ENCODE measurements at places on chromosomes 5 and 9.

DNA sequence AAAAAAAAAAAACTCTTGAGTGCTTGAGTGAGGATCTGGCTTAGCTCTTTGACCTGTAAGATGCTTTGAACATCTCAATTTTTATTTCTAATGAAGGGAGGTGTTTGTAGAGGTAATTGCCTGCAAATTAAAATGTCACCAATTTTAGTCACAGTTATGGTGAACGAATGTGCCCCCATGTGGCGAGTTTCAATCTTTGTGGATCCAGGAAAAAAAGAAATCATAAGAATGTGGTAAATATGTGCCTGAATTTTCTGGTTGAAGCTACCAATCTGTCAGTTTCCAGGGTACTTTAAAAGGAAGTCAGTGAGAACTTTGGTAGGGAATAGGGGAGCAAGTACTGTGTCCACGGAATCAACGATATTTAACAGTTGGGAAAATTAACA lies 1772.4 kb upstream of the CDH9 start:
- DNase-seq = no peak

- DNase-seq = no peak
Observed at GRCh38 chr9:134419000-134419683, 92.9 kb downstream of the RXRA start.

DNA sequence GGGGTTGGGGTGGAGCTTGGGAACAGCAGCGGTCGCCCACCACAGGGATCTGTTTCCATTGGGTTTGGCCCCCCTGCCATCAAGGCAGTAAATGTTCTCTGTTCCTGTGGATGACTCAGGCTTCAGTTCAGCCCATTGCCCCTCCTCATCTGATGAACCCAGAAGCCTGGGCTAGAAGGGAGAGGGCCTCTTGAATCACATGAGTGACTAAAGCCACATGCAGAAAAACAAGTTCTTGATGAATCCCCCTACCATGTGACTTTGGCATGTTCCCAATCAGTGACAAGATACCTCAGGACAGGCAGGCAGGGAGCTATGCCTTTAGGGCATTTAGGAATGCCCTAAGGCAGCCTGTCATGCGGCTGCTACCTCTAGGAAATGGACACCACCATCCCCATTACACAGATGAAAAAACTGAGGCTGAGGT lies 2.5 kb downstream of the SH3PXD2B start:
- peak; percentile 42 for DNase-seq

DNA sequence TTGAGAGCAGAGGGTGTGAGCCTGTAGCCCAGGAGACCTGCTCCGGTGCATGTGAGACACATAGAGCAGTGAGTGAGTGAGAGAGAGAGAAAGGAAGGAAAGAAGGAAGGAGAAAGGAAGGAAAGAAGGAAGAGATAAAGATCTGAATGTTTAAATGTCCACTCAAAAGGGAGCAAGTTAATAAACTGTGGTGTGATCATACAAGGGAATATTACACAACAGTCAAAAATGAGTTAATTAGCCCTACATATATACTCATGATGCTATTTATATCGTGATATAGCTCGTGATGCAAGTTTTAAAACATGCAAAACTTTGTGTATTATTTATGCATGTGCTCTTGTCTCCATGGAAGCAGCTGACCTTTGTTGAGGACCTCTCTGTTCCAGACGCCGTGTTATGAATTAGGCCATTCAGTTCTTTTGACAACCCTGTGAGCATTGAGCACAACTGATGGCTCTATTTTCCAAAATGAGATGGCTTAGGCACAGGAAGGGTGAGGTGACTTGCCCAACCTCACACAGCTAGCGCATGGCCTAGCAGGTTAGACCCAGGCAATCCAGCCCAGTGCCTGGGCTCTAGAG lies 70.6 kb downstream of the HMCN2 start:
- no peak for DNase-seq

- no peak for DNase-seq
Observed at GRCh38 chr9:71349218-71349617, 227.8 kb upstream of the TRPM3 start.

GRCh38 chr5:158373608-158374395 lies 514.9 kb upstream of the CLINT1 start:
- no peak for DNase-seq

DNA sequence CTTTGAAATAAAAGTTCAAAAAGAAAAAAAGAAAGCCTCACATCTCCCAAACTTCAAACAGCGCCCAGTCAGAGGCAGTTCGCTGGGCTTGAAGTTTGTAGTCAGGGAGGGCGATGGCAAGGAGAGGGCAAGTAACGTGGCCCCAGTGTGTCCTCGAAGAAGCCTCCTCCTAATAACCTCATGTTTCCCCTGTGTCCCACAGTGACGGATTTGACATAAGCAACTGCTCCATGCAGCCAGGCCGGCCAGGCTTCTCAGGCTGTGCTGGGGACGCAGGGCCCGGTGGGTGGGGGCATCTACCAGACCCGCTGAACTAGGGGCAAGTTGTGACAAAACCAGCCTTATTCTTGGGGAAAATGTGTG lies 172.2 kb downstream of the ERCC6L2 start:
- no peak for DNase-seq

DNA sequence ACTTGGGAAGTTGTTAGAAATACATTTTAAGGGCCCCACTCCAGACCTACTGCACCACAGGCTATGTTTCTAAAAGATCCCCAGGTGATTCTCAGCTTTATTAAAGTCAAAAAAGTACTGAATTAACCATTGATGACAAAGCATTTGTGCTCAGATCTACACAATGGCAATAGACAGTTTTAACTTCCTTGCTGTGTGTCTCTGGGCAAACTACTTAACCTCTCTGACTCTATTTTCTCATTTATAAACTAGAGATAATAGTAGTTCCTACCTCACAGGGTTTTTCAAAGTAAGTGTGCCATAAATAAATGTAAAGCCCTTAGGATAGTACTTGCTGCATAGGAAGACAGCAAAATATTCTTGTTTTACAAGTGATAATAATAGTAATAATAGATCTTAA lies 66.3 kb downstream of the LIX1 start:
- no peak for DNase-seq

DNA sequence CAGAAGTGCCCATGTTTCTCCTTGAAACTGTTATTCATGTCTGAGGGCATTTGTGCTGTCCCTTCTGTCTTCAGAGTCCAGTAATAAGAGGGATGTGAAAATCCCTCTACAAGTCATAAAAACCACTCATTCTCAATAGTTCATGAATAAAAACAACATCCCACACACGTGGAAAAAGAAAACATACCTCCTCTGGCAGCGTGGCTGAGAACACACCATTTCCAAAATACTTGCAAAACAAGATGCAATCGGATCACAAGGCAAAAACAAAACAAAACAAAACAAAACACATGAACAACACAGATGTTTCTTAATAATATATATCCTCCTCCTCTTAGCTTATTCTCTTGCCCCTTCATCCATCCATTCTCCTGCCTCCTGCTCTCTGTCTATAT lies 71.0 kb upstream of the EQTN start:
- no peak for DNase-seq

DNA sequence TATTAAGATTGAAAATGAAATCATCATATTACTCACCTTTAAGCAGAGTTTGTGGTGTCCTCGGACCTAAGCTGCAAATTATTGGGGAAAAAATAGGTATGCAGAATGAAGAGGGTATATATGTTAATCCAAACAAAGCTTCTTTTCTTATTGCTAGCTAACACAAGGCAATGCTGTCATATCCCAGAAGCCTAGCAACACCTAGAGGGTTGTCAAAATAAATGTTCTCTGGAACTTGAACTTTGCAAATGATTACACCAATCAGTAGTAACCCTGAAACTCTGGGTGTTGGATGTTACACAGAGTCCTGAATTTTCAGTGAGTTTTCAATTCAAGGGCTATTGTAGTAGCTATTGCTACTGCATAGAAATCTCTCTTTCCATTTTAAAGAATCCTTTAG lies at the start of gene C6:
Gene C6 (minus strand): TSS at position 193 of the 400 bp plus-strand sequence. CDS start 10,302 bp downstream, outside the sequence.
- DNase-seq = no peak

- DNase-seq = peak; percentile 10
Observed at GRCh38 chr9:2623288-2624050, 1.9 kb downstream of the VLDLR start.

DNA sequence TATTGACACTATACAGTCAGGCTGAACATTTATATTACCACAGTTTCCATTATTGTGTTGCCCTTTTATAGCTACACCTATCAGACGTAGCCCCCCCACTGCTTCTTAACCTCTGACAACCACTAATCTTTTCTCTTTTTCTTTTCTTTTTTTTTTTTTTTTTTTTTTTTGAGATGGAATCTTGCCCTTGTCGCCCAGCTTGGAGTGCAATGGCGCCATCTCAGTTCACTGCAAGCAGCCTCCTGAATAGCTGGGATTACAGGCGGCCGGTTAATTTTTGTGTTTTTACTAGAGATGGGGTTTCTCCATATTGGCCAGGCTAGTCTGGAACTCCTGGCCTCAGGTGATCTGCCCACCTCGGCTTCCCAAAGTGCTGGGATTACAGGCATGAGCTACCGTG lies 75.4 kb downstream of the UHRF2 start:
- DNase-seq = no peak

DNA sequence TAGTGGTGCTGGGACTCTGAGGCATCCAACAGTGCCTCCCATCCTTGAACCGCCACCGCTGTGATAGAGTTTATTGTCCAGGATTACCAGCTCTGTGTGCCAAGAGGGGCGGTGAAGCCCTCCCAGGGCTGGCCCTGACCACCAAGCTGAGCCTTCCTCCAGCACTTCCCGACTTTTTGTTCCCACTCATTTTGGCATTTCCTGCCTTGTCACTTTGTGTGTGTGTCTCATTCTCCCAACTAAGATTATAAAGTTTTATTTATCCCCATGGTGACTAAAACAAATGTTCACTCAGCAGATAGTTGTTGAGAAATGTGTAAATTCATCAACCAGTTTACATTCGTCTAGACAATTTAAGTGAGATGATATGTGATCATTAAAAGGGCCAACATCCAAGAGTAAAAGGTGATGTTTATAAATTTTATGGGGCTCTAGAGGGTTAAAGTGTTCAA lies 2.5 kb downstream of the F2R start:
- DNase-seq = no peak

All from transverse colon (tissue), 4 donors.